IgD-negative memory B cell (primary cell): ENCODE measurements at places on chromosomes 16 and 17. TPM values are rescaled to one million over a fixed set of nuclear protein-coding genes. Genes with fewer than 3 reads are reported as not detected.

CA10 gene
- polyA plus RNA-seq: not detected

C17orf78 gene
- polyA plus RNA-seq: not detected

ABCC12 gene
- not detected for polyA plus RNA-seq

ACSM2A gene
- polyA plus RNA-seq: not detected

ZNF624 gene
- polyA plus RNA-seq: 3.9 TPM

CNTNAP1 gene
- polyA plus RNA-seq: 1.1 TPM

AANAT gene
- polyA plus RNA-seq: 1.1 TPM

SCGB1C2 gene
- not detected for polyA plus RNA-seq

HBA1 gene
- 12.1 TPM for polyA plus RNA-seq
